ENCODE measurements at places on chromosomes 3 and 15. TPM values are rescaled to one million over a fixed set of nuclear protein-coding genes. Genes with fewer than 3 reads are reported as not detected.

GRCh38 chr3:81726132-81726531 is 35.3 kb downstream of the GBE1 start:
- DNase-seq: no peak

- DNase-seq: no peak
Measured at GRCh38 chr15:40999190-40999589, 45.9 kb downstream of the CHAC1 start.

DNA sequence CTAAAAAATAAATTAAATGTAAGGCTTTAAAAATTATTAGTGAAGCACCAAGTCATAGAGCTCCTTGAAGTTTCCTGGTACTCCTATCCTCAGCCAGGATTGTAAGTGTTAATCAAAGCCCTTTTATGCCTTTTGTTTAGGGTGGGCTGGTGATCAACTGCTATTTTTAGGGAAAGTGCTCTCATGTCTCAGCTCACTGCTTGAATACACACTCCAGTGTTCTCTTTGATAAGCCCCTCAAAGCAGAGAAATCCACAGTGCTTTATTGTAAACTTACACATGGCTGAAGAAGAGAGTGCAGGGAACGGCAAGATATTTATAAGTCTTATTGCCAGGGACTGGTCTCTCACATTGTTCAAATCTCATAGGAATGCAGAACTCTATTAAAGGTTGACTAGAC is 156.4 kb upstream of the AZI2 start:
- no peak for DNase-seq

DNA sequence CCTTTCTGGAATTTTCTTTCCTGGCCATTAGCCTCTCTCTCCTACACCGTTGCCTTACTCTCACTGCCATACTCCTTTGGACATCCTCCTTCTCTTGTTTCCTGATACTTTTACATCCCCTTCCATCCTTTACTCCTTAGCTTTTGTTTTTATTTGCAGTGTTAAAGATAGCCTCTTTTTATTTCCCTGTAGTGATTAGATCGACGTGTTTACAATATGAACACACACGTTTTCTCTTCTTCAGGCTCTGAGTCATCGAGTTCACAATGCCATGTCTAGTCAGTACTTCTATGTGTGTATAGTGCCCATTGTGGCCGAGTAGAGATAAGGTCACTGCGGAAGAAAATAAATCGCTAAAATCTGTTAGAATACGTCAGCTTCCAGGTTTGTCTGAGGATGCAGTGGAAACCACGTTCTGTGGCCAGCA is 208.5 kb downstream of the LPP start:
- peak; percentile 39 for DNase-seq

Gene ZPLD1
- total RNA-seq: not detected

Gene SI
- not detected for total RNA-seq

Gene GPR160
- not detected for total RNA-seq
